Activated T-helper 9 cell treated with anti-CD3 and anti-CD28 coated beads, Interleukin-2, amount 50 U/mL, for 16 hours (primary cell): ENCODE measurements at places on chromosomes 16 and 17.
A peak's percentile ranks its signal among the peaks of the same experiment; 100 is the strongest.

- no peak for DNase-seq
These were observed 12.5 kb downstream of the ERN2 start for GRCh38 chr16:23700509-23700908.

DNA sequence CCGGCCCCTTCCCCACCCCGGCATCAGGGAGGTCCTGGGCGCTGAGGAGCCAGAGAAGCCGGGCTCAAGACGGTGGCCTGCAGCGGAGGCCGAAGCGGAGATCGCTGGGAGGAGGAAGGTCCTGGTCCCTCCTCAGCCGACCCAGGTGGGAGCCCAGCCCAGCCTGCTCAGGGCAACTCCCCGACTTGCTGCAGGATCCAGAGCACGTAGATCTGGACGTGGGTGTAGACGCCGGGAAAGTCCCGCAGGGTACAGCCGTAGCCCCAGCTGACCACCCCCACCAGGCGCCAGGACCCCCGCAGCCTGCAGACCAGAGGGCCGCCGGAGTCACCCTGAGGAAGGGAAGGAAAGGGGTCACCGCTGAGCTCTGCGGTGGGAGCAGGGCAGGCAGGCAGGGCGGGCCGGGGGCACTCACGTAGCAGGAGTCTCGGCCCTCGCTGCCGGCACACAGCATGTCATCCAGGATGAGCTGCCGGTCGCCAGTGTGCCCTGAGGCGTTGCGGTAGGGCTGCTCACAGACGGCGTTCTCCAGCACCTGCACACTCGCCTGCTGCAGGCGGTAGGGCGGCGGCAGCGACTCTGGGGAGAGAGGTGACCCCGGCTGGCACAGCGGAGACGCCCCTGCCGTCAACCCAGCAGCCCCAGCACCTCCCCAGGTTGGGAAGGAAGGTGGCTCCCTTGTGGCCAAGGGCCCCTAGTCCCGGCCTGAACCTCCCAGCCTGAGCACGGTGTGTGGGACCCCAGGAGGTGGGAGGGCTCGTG lies 5.4 kb downstream of the TPSD1 start:
- no peak for DNase-seq

DNA sequence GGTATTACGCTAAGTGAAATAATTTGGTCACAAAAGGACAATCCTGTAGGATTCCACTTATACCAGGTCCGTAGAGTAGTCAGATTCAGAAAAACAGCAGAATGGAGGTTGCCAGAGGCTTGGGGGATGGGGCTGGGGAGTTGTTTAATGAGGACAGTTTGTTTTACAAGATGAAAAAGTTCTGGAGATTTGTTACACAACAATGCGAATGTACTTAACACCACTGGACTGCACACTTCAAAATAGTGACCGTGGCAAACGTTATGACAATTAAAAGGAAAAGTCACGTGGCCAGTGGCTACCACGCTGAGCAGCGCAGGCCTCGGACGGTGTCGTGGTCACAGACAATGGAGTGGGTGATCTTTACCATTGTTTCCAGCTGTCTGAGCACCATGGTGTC lies 338.1 kb downstream of the SEC14L1 start:
- no peak for DNase-seq

- DNase-seq: no peak
These were observed 50.7 kb downstream of the GNA13 start for GRCh38 chr17:65005858-65006257.

DNA sequence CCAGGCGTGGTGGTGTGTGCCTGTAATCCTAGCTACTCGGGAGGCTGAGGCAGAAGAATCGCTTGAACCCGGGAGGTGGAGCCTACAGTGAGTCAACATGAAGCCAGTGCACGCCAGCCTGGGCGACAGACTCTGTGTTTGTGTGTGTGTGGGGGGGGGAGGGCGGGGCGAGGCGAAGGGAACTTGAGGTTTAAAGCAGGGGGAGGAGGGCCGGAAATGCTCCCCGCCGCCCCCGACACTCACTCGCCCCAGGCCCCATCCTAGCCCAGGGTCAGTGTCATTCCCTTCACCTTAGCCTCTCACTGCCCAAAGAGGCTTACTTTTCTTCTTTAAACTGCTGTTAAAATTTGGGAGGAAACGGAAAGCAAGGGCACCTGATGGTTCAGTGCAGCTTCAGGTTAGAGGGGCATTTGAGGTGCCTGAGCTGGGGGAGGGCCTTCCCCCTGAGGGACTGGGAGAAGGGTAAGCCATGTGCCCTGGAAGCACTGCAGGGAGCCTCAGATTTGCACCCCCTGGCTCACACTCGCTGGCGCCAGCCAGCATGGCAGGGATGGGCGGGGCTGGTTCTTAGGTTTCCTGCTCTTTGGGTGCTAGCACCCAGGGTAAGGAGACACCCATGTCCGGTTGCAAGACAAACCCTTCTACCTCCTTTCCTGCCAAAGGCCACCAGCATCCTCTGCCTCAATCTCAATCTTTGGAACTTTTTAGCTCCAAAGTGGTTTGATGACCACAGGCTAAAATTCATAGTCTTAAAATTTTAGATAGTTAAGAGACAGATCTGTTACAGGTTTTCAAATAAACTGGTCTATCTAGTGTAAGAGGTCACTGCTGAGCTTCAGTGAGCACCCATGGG lies 2.2 kb upstream of the LIMD2 start:
- DNase-seq: peak; percentile 62

- DNase-seq: no peak
These were observed 34.9 kb upstream of the RGS9 start for GRCh38 chr17:65102235-65102634.
